HEK293T (cell line): ENCODE measurements at places on chromosomes 7 and 10.

DNA sequence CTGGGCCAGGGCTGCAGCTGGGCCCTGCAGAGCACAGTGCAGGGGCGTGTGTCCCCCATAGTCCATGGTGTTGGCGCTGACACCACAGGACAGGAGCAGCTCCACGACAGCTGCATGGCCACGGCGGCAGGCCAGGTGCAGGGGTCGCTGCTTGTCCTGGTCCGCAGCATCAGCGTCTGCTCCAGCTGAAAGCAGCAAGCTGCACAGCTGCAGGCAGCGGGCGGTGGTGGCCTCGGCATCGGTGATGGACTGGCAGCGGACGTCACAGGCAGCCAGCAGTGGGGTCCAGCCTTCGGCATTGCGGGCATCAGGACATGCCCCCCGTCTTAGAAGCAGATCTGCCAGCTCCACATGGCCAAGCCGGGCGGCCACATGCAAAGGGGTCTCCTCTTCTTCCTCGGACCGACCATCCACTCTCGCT lies 6.0 kb downstream of the ASB10 start:
- DNase-seq, result no peak

GRCh38 chr10:118272767-118273166 lies 69.4 kb downstream of the FAM204A start:
- DNase-seq, result no peak

DNA sequence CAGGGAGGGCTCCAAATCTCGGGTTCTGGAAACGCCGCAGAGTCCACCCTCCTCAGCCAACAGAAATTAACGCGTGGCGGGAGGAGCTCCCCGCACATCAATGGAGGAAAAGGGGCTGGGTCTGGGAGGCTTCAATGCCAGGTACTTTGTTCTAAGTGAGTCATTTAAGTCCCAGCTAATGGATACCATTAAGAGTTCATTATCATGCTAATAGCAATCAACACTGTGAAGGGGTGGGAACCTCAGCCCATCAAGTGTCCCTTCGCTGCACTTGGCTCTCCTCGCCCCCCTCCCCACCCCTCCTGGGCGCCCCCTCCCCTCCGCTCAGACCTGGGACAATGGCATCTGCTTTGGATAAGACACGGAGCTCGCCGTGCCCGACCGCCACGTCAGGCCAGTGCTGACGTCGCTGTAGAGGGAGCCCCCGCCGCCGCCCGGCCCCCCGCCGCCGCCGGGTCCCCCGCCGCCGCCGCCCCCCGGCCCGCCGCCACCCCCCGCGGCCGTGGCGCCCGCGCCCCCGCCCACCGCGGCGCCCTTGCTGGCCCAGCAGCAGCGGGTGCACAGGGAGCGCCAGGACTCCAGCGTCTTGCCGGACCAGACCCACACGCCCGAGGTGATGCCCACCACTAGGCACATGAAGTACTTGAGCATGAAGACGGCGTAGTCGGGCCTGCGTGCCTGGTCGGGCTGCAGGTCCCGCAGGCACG lies 2.9 kb downstream of the FZD8 start:
- no peak for DNase-seq

DNA sequence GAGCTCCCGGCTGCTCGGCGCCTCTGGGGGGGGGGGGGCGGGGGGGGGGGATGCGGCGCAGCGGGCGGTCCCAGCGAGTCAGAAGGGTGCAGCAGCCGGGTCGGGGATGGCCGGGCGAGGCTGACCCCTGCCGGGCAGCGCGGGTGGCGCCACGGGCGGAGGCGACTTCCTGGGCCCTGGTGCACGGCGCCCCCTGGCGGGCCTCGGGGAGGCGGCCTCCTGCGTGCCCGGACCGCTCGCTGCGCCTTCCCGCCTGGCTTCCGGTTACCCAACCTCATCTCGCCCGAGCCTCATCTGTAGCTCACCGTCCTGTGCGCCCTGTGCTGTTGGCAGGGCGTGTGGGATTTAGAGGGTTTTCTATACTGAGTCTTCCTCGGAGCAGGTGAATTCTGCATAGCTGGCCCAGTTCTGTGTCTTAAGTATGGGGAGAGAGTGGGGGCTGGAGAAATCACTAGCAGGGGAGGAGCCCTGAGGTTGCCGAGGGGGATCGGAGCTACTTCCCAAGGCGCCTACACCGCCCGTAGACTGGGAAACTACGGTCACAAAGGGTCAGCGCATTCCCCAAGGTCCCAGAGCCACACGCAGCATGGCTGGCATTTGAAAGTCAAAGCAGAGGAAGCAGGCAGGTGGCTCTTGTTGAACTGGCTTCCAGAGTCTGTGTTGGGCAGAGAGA lies 28.3 kb upstream of the WDFY4 start:
- peak; percentile 88 for DNase-seq

DNA sequence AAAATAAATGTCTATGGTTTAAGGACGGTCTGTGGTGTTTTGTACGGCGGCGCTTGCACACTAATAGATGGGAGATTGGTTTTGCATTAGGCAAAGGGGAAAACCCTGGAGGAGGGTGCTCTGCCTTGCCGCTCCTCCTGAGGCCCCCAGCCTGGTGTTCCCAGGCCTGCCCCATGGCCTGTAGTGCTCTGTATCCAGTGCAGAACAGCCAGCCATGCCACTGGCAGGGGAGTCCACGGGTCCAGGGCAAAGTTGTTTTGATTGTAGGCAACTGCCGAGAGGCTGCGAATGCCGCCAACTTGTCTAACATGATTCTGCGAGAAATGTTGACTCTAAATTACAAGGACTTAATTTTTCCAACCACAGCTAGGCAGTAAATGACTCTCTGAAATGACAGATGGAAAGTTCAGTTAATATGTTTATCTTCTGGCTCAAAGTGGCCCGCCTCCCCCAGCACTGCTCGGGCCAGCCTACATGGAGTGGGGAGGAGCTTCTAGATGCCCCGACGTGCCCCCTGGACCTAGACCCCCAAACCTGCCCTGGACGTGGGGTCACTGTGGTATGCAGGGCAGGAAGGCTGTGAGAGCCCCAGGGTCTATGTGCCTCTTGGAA lies 104.6 kb upstream of the GDF10 start:
- no peak for DNase-seq

- DNase-seq, result peak; percentile 35
Measured at GRCh38 chr10:86945361-86946212, 11.8 kb downstream of the MMRN2 start.

DNA sequence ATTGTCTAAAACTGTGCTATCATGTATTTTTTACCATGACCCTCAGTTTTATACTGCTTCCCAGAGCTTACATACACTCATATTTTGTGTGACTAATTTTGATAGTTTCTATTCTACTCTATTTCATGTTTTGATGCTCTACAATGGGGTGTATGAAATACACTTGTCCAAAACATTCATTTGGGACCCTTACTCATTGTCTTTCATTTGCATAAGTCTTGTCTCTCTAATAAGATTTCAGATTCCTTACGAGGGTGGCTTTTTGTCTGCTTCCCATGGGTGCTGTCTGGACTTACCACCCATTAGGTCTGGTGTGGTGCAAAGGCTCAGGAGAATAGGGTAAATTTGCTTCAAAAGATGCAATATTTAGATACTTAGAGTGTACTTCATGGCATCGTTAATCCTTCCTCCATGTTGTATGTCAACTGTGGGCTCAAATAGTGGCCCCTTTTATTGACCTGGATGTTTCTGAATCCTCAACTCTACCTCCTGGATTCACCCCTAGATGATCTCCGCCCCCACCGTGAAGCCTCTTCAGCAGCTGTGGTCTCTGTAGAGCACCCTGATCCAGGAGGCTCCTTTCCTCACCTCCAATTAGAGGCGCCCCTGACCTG lies 3.6 kb upstream of the GIMAP5 start:
- no peak for DNase-seq

- DNase-seq, result no peak
Measured at GRCh38 chr7:34013421-34013820, 108.1 kb downstream of the BMPER start.

DNA sequence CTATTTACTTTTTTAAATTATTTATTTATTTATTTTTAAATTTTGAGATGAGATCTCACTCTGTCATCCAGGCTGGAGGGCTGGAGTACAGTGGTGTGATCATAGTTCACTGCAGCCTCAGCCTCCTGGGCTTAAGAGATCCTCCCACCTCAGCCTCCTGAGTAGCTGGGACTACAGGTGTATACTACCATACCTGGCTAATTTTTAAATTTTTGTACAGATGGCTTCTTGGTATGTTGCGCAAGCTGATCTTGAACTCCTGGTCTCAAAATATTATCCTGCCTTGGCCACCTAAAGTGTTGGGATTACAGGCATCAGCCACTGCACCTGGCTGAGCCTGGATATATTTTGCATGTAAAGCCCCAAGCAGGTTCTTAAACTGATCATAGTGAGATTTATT lies 7.6 kb downstream of the CHST12 start:
- no peak for DNase-seq

- DNase-seq, result peak; percentile 95
Measured at GRCh38 chr10:101829561-101830315, 11.5 kb upstream of the OGA start.

DNA sequence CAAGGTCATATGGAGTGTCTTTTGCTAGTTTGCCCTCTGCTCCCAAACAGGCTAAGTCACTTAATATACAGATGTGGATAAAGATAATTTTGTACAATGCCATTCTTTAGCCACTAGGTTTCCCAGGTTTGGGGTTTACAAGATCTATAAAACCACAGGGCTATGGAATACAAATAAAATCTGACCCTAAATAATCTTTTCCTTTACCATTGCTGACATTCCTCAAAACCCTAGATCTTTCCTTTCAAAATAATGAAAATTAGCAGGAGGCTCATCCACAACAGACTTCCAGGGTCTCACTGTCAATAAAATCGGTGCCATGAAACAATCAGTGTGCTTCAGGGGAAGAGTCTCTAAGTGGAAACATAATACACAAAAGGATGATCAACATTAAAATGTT lies 148.4 kb downstream of the CPEB3 start:
- DNase-seq, result peak; percentile 27

DNA sequence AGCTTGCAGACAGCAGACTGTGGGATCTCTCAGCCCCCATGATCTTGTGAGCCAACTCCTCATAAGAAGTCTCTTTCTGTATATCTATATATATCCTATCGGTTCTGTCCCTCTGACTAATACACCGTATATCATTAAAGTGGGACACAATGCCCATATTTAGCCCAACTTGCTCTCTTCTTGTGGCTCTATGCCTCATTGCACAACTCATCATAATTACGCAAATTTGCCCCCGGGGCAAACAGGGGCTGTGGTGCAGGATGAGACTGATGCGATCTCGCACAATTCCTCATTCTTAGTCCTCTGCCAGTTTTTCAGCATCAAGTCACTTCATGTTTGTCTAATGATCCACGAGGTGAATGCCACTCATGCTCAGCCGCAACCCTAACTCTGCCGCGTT lies 183.2 kb downstream of the PRPF18 start:
- no peak for DNase-seq

DNA sequence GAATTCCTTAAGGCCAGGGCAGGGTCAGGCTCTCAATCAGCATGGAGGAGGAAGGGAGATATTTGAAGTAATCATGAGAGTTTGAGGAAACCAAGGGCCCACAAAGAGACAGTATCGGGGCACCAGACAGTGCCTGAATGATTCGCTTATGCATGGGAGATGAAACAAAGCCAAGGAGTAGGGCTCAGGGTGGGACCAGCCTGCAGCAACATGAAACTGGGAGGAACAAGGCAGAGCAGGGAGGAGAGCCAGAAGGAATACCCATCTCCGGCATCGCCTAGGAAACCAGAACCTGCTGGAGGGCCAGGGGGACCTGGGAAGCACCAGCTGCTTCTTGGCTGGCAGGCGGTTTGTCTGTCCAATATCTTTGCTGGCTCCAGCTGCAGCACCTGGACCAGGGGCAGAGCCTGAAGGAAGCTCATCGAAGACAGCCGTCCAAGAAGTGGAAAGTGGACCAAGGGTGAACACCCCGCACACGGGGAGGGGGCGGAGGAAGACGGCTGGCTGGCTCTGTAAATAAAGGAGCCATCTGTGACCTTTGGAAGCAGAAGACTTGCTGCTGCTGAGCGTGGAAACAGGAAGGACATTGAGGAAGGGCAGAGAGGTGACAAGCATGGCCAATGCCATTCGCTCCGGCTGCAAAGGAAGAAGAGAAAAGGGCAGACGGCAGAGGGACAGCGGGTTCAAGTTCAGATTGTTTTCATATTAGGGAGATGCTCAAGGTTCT lies 34.4 kb upstream of the ECHDC3 start:
- no peak for DNase-seq

GRCh38 chr7:139737221-139738100 lies 40.3 kb downstream of the HIPK2 start:
- DNase-seq, result no peak

DNA sequence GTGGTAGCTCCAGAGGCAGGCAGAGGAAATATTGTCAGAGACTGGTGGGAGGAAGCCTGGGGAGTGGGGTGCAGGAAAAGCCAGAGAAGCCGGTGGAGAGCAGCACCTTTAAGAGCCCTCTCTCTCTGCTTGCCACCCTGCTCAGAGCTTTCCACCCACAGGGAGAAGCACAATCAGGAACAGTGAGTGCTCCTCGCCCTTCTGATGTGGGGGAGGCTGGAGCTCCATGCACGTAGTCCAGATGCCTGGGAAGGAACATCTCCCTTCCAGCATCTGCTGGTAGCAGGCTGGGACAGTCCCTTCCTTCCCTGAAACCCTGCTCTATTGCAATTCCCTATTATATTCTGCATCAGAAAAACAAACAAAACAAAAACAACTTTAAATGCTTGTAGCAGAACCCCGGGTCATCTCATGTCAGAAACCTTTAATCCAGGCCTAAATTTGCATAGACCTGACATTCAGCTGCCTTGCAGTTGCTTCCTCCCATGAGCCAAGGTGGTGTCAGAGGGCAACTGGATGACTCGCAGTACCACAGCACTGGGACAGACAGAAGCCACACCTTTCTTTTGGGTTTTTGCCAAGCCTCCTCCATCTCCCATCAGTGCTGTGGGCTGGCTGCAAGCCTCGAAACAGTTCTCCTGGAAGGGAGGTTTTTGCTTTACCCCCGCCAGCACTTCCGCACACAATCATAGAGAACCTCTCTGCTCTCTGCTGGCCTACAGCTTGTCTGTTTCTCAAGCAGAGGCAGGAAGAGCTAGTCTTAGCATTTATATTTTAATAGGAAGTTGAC lies 13.1 kb downstream of the AVPI1 start:
- no peak for DNase-seq

DNA sequence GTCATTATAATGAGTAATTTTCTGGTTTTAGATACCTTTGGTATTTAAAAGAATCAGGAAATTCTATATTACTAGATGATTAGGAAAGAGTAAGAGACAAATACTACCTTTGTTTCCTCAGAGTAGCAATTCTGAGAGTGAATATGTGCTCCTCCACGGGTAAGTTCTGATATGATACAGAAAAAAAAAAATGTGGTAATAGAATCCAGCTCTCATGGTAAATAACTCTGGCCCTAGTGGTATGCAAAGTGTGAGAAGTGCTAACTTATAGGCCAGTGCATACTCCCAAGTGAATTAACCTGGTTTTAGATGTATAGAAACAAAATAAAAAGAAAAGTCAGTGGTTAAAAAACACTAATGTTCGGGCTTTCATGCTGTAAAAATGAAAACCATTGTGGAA lies 512.6 kb upstream of the SEMA3D start:
- no peak for DNase-seq
